A549 treated with AZD2906 at 1 μM for 4 hours (cell line): ENCODE measurements at places on chromosomes 5 and 9. TPM values are rescaled to one million over a fixed set of nuclear protein-coding genes. Genes with fewer than 3 reads are reported as not detected.

The AK8 gene
- total RNA-seq, result 0.82 to 1.3 TPM (median 0.93 TPM) in 5 replicates

The PCDHB12 gene
- 0.01 to 0.02 TPM in 2 of 5 replicates, not detected in the others for total RNA-seq

The CYSRT1 gene
- 3.0 to 5.0 TPM (median 5.0 TPM) in 5 replicates for total RNA-seq

The MLANA gene
- total RNA-seq, result not detected in 5 replicates

The CNTNAP3B gene
- 14.4 to 18.0 TPM (median 15.0 TPM) in 5 replicates for total RNA-seq

The SLC6A7 gene
- 0.02 to 0.03 TPM in 2 of 5 replicates, not detected in the others for total RNA-seq

The CCDC192 gene
- total RNA-seq, result not detected in 5 replicates

The SLC36A2 gene
- not detected in 5 replicates for total RNA-seq

The ANKRD18B gene
- 3.7 to 5.8 TPM (median 4.8 TPM) in 5 replicates for total RNA-seq

The SLC22A4 gene
- total RNA-seq, result 4.8 to 6.3 TPM (median 5.5 TPM) in 5 replicates

The FOXD4L6 gene
- 0.06 to 0.09 TPM in 2 of 5 replicates, not detected in the others for total RNA-seq

The OTP gene
- 0.03 to 0.12 TPM (median 0.09 TPM) in 5 replicates for total RNA-seq

The TRIP13 gene
- 62.7 to 68.3 TPM (median 65.8 TPM) in 5 replicates for total RNA-seq

The MSX2 gene
- total RNA-seq, result 4.3 to 5.0 TPM (median 4.9 TPM) in 5 replicates

The ADAMTS13 gene
- 0.31 to 0.63 TPM (median 0.60 TPM) in 5 replicates for total RNA-seq

The SSBP2 gene
- total RNA-seq, result 13.2 to 15.5 TPM (median 14.9 TPM) in 5 replicates

The SHC3 gene
- total RNA-seq, result 0.22 to 0.40 TPM (median 0.28 TPM) in 5 replicates

The FOXD4L3 gene
- 0.05 to 0.21 TPM (median 0.10 TPM) in 4 of 5 replicates, not detected in the other for total RNA-seq

The FAM221B gene
- total RNA-seq, result not detected in 5 replicates

The MSMP gene
- total RNA-seq, result 0.15 to 0.38 TPM (median 0.23 TPM) in 4 of 5 replicates, not detected in the other

The OR1J2 gene
- 0.10 TPM in 1 of 5 replicates, not detected in the others for total RNA-seq

The FXN gene
- total RNA-seq, result 22.2 to 25.9 TPM (median 25.5 TPM) in 5 replicates

The PDZD2 gene
- total RNA-seq, result 0.39 to 0.57 TPM (median 0.42 TPM) in 5 replicates

The FANCG gene
- total RNA-seq, result 36.8 to 53.2 TPM (median 49.2 TPM) in 5 replicates

The TMC1 gene
- 0.02 to 0.10 TPM (median 0.07 TPM) in 4 of 5 replicates, not detected in the other for total RNA-seq

The C5 gene
- total RNA-seq, result 10.8 to 13.7 TPM (median 11.3 TPM) in 5 replicates

The PPP3R2 gene
- not detected in 5 replicates for total RNA-seq
